T47D (cell line): ENCODE measurements at places on chromosomes 2 and 18.

- DNase-seq = no peak
Measured at GRCh38 chr18:79385326-79385707, 10.4 kb upstream of the NFATC1 start.

- DNase-seq = no peak
Measured at GRCh38 chr2:58796239-58796910, 555.2 kb upstream of the FANCL start.

- no peak for DNase-seq
Measured at GRCh38 chr18:79429381-79429780, 33.7 kb downstream of the NFATC1 start.

GRCh38 chr2:216344950-216345300, 27.4 kb downstream of the MARCHF4 start:
- DNase-seq = no peak

DNA sequence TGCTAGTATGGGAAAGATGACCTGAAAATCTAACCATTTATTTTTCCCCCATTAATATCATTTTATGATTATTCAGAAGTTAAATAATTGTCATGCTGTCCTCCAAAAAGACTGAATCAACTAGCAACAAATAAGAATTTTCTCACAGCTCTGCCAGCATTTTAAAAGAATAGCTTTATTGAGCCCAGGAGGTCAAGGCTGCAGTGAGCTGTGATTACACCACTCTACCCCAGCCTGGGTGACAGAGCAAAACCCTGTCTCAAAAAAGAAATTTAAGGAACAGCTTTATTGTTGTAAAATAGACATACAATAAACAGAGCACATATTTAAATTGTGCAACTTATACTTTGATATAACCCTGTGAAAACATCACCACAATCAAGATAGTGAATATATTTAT, 24.8 kb upstream of the IL1A start:
- no peak for DNase-seq
